Dermis lymphatic vessel endothelial cell (primary cell): ENCODE measurements at places on chromosomes 3 and 15. TPM values are rescaled to one million over a fixed set of nuclear protein-coding genes. Genes with fewer than 3 reads are reported as not detected.

PRSS50 gene
- total RNA-seq = not detected in 2 replicates

LRRIQ4 gene
- 0.09 TPM in 1 of 2 replicates, not detected in the other for total RNA-seq

RLBP1 gene
- not detected in 2 replicates for total RNA-seq

SLC26A6 gene
- 9.4 and 11.6 TPM in 2 replicates for total RNA-seq

ACTRT3 gene
- 1.0 and 2.7 TPM in 2 replicates for total RNA-seq

ZNF80 gene
- not detected in 2 replicates for total RNA-seq

SLC51B gene
- total RNA-seq = not detected in 2 replicates

GCHFR gene
- total RNA-seq = 4.3 and 11.7 TPM in 2 replicates

ABHD17C gene
- 2.9 and 6.4 TPM in 2 replicates for total RNA-seq

LRRC31 gene
- total RNA-seq = not detected in 2 replicates

COMMD2 gene
- total RNA-seq = 23.5 and 30.7 TPM in 2 replicates

HCN4 gene
- not detected in 2 replicates for total RNA-seq

CCDC80 gene
- 10.0 and 17.3 TPM in 2 replicates for total RNA-seq

OR5K1 gene
- not detected in 2 replicates for total RNA-seq

FOXB1 gene
- total RNA-seq = not detected in 2 replicates

TRA2B gene
- 144 and 173 TPM in 2 replicates for total RNA-seq

GMPS gene
- 12.9 and 20.3 TPM in 2 replicates for total RNA-seq
